Endothelial cell of umbilical vein (primary cell): ENCODE measurements at places on chromosomes 5 and 9. TPM values are rescaled to one million over a fixed set of nuclear protein-coding genes. Genes with fewer than 3 reads are reported as not detected.

FBN2 gene
- 57.4 and 61.6 TPM in 2 replicates for total RNA-seq

KLHL3 gene
- total RNA-seq: 13.6 and 13.9 TPM in 2 replicates

ADAMTS12 gene
- total RNA-seq: 0.88 TPM in 1 of 2 replicates, not detected in the other

AP3B1 gene
- 46.5 and 46.7 TPM in 2 replicates for total RNA-seq

- H3K36me3 ChIP-seq: no peaks in the 10 kb centered on the region
- no peak overlapping the region for H3K27ac ChIP-seq
- H3K4me1 ChIP-seq: no peaks in the 10 kb centered on the region
- no peaks in the 10 kb centered on the region for H3K27me3 ChIP-seq
- peak; percentile 34 for DNase-seq
Observed at GRCh38 chr5:37532976-37533740, 154.0 kb downstream of the WDR70 start.

DNA sequence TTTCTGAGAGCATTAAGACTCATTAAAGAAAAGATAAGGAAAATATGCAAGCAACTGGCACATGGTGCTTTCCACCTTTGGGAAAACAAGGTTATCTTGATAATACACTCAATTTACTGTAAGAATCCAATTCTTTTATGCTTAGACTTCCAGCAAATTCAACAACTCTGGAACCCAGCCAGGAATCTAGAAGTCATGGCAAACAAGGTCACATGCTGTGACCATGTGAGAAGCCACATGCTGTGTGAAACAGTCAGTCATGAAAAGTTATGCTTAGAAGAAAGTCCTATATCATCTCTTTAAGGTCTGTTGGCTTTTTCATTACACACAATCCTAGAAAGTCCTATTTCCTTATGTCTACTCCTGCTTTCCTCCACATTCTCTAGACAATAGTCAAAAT lies 581.8 kb upstream of the C9orf72 start:
- no peaks in the 10 kb centered on the region for H3K27me3 ChIP-seq
- no peaks in the 10 kb centered on the region for H3K36me3 ChIP-seq
- no peak overlapping the region for H3K27ac ChIP-seq
- no peaks in the 10 kb centered on the region for H3K4me1 ChIP-seq
- DNase-seq: peak; percentile 75
- H3K4me3 ChIP-seq: no peak overlapping the region

DNA sequence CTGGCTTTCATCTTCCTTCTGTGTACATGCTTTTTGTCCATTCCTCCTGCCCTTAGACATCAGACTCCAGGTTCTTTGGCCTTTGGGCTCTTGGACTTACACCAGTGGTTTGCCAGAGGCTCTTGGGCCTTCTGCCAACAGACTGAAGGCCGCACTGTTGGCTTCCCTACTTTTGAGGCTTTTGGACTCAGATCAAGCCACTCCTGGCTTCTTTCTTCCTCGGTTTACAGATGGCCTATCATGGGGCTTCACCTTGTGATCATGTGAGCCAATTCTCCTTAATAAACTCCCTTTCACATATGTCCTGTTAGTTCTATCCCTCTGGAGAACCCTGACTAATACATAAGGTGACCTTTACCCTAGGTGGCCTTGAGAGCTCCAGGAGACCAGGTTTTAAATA lies 189.1 kb upstream of the CCNG1 start:
- H3K27ac ChIP-seq: peak overlapping the region; percentile 7
- H3K4me1 ChIP-seq: peaks cover 3% of the 10 kb centered on the region
- H3K4me3 ChIP-seq: no peak overlapping the region
- H3K27me3 ChIP-seq: no peaks in the 10 kb centered on the region

- no peak overlapping the region for H3K4me3 ChIP-seq
- no peak overlapping the region for H3K27ac ChIP-seq
- DNase-seq: no peak
- no peaks in the 10 kb centered on the region for H3K36me3 ChIP-seq
- H3K27me3 ChIP-seq: peaks cover 11% of the 10 kb centered on the region
Observed at GRCh38 chr9:113705306-113705927, 170.7 kb upstream of the ZNF618 start.

GRCh38 chr9:136172412-136173079 lies 32.4 kb downstream of the LHX3 start:
- H3K4me1 ChIP-seq: no peaks in the 10 kb centered on the region
- no peaks in the 10 kb centered on the region for H3K36me3 ChIP-seq
- H3K4me3 ChIP-seq: no peak overlapping the region
- no peak overlapping the region for H3K27ac ChIP-seq

- no peak overlapping the region for H3K27ac ChIP-seq
- no peaks in the 10 kb centered on the region for H3K27me3 ChIP-seq
- H3K36me3 ChIP-seq: no peaks in the 10 kb centered on the region
- no peak for DNase-seq
- no peak overlapping the region for H3K4me3 ChIP-seq
- H3K4me1 ChIP-seq: no peaks in the 10 kb centered on the region
Observed at GRCh38 chr9:90459321-90459720, 183.3 kb downstream of the DIRAS2 start.

GRCh38 chr9:27086818-27087680 lies 22.0 kb upstream of the TEK start:
- H3K36me3 ChIP-seq: no peaks in the 10 kb centered on the region
- no peak overlapping the region for H3K4me3 ChIP-seq
- no peak overlapping the region for H3K27ac ChIP-seq
- H3K27me3 ChIP-seq: no peaks in the 10 kb centered on the region
- no peak for DNase-seq
- no peaks in the 10 kb centered on the region for H3K4me1 ChIP-seq

DNA sequence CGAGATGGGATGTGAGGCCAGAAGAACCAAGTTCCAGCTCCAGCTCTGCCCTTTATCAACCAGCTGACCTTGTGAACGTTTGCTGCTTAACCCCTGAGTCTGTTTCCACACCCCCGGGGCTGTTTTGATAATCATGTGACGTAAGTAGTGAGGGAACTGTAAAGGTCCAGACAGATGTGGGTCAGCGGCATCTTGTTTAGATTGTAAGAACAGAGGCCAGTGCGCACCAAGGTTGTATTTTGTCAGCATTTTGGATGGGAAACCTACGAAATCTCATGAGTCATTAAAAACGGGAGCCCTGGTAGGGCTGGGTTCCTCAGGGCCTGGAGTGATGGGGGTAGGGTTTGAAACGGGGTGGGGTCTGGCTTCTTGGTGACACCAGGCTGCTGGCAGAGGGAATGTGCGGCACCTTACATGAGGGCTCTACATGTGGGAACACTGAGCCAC lies 13.8 kb upstream of the COL15A1 start:
- no peak for DNase-seq
- no peak overlapping the region for H3K4me3 ChIP-seq
- no peaks in the 10 kb centered on the region for H3K36me3 ChIP-seq
- H3K27ac ChIP-seq: no peak overlapping the region
- H3K27me3 ChIP-seq: no peaks in the 10 kb centered on the region

GRCh38 chr9:37197158-37198038 lies 77.0 kb downstream of the ZCCHC7 start:
- H3K27ac ChIP-seq: peak overlapping the region; percentile 19
- H3K27me3 ChIP-seq: no peaks in the 10 kb centered on the region
- peaks cover 27% of the 10 kb centered on the region for H3K4me1 ChIP-seq
- H3K4me3 ChIP-seq: no peak overlapping the region
- peak; percentile 82 for DNase-seq

GRCh38 chr5:51987669-51988209 lies 604.5 kb downstream of the ISL1 start:
- no peak for DNase-seq
- no peaks in the 10 kb centered on the region for H3K36me3 ChIP-seq
- H3K27me3 ChIP-seq: no peaks in the 10 kb centered on the region
- no peak overlapping the region for H3K27ac ChIP-seq
- no peak overlapping the region for H3K4me3 ChIP-seq
